ENCODE measurements at places on chromosomes 16 and 17.

DNA sequence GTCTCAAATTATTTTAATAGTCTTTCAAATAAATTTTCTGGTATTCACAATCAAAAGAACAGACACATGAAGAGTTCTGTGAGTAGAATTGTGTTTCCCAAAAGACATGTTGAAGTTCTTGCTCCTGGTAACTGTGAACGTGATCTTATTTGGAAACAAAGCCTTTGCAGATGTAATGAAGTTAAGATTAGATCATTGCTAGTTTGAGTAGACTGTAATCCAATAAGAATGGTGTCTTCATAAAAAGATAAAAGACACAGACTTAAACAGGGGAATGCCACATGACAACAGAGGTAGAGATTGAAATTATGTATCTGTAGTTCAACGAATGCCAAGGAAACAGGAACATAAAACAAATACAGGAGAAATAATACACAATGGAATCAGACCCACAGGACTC is 357.4 kb upstream of the CA10 start:
- no peak for DNase-seq

- DNase-seq: no peak
These were observed at the start of gene ALOX12B for GRCh38 chr17:8087075-8087951. Gene ALOX12B, minus strand, starts transcription at chr17:8087716. Its CDS starts 274 bp downstream, at chr17:8087442.

- DNase-seq: no peak
These were observed 2291.3 kb downstream of the TP53TG3F start for GRCh38 chr16:35750701-35751104.

DNA sequence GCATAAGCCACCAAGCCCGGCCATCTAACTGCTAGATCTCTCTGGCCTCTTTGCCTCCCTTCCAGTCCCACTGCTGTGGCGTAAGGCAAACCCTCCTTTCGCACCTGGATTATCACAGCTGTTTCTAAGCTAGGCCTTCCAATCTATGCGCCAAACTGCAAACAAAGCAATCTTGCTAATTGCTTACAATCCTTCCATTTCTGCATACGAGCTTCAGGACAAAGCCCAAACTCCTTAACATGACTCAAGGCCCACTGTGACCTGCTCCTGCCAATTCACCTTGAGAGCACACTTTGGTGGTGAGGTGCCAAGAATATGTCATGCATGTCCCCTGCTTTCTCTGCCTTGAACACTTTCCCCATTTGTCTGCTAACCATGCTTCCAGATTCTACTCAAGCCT is 6.0 kb upstream of the ARL5C start:
- no peak for DNase-seq

DNA sequence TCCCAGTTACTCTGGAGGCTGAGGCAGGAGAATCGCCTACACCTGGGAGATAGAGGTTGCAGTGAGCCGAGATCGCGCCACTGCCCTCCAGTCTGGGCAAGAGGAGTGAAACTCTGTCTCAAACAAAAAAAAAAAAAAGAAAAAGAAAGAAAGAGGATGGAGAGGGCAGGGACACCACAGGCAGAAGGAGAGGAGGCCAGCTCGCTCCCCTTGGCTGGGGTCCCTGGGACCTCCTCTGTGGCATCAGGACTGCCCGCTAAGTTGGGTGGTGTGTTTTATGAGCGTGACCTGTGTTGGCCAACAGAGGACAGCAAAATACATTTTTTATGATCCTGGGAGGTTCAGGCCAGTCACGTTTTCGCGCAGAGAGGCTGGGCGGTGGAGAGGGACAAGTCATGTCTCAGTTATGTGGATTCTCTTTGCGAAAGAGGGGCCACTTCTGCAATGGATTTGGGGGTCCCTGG is 229.6 kb downstream of the MRTFB start:
- peak; percentile 71 for DNase-seq

- no peak for DNase-seq
These were observed 47.4 kb upstream of the PSMD7 start for GRCh38 chr16:74249254-74249653.

GRCh38 chr16:81327011-81327410 is 12.2 kb downstream of the GAN start:
- DNase-seq: no peak

DNA sequence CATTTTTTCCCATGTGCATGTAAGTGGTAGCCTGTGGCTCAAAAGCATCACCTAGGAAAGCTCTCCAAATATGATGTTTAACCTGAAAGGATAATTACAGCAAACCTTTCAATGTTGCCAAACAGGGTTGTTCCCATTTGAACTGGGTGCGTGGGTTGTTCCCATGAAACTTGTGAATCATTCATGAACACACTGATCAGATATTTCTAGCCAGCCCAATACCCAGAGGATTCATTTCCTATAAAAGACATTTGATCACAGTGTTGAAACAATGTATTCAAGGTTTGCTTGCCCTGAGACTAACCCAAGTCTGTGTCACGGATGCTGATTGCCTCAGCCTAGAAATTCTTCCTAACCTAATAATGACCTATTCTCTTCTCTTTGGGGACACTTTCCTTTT is 12.9 kb downstream of the KRT39 start:
- DNase-seq: peak; percentile 85

DNA sequence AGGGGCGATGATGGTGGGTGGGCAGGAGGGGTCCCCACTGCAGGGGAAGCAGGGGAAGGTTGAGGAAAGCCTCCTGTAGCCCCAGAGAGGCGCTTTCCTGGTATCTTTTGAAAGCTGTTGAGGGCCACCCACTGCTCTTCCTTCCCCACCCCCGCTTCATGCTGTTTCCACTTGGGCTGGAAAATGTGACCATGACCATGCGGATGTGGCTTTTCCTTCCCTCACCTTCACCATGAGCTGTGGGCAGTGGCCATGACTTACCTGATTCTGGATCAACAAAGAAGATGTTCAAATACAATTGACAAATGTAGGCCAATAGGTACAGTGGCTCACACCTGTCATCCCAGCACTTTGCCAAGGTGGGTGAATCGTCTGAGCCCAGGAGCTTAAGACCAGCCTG is 13.8 kb downstream of the MVP start:
- DNase-seq: no peak

DNA sequence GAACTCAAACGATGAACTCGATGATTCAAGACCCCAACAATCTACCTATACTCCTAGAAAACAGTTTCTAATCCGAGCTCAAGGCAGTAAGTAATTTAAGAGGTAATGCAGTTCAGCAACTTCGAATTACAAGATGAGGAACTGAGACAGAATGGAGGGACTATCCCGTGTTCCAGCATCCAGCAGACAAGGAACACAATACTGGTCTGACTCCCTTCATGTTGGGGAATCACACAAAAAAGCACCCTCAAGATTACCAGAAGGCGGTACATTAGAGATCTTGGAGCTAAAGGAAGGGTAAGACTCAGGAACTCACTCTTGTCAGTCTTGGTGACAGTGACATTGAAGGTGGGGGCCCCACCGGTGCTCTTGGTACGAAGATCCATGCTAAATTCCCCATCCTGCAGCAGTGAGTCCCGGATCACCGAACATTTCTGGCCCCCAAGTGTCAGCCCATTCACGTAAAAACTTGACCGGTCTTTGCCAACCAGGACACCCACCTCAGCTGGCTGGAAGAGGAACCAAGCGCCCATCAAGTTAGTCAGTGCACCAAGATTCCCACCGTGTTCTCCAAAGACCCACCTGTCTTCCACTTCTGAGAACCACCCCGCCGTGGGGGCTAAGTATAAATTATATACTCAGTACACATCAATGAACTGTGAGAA is 1.9 kb downstream of the PFN1 start:
- DNase-seq: no peak

DNA sequence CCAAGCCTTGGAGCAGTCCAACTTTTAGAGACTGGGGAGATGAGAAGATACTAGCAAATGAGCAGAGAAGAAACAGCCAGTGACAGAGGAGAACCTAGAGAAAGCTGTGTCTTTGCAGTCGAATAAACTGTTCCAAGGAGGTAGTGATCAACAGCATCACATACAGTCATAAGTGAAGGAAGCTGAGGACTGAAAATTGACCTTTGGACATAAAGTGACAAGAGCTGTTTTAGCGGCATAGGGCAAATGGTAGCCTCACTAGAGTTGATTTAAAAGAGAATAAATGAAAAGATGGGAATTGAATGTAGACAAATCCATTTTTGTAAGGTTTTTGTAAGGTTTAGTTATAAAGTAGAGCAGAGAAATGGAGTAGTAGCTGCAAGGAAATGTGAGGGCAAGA is 131.2 kb upstream of the HLF start:
- DNase-seq: no peak

- DNase-seq: no peak
These were observed 319.8 kb downstream of the SEC14L1 start for GRCh38 chr17:77460514-77461046.
